ENCODE measurements at places on chromosomes 6 and 20. TPM values are rescaled to one million over a fixed set of nuclear protein-coding genes. Genes with fewer than 3 reads are reported as not detected.

The SLC17A1 gene
- total RNA-seq, result not detected

The ZNF165 gene
- 1.8 TPM for total RNA-seq

DNA sequence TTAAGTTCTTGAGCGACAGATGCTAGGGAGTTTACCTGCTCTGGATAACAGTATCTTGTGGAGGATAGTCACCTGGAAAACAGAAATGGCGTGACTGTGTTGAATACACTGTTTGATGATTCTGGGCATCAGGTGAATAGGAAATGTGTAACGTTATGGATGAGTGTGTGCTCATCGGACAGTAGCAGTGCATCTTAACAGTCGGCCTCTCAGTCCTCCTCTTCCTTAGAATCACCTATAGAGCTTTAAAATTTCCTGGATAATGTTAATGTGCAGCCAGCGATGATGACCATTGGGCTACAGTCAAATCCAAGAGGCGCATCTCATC lies 217.7 kb downstream of the OR2B2 start:
- H3K4me3 ChIP-seq, result peak overlapping the region; percentile 36
- H3K4me1 ChIP-seq, result no peaks in the 10 kb centered on the region
- H3K27me3 ChIP-seq, result peaks cover 22% of the 10 kb centered on the region
- no peaks in the 10 kb centered on the region for H3K36me3 ChIP-seq
- DNase-seq, result no peak

GRCh38 chr20:10706460-10706811 lies 32.6 kb upstream of the JAG1 start:
- no peak overlapping the region for H3K4me3 ChIP-seq
- no peaks in the 10 kb centered on the region for H3K36me3 ChIP-seq
- no peak overlapping the region for H3K27ac ChIP-seq
- DNase-seq, result no peak
- H3K4me1 ChIP-seq, result peaks cover 9% of the 10 kb centered on the region

The MMUT gene
- 10.5 TPM for total RNA-seq

GRCh38 chr6:14194483-14194882 lies 76.9 kb downstream of the CD83 start:
- H3K36me3 ChIP-seq, result no peaks in the 10 kb centered on the region
- no peaks in the 10 kb centered on the region for H3K4me1 ChIP-seq
- H3K27me3 ChIP-seq, result no peaks in the 10 kb centered on the region
- H3K4me3 ChIP-seq, result no peak overlapping the region
- H3K27ac ChIP-seq, result no peak overlapping the region

The KIAA0408 gene
- 74.6 TPM for total RNA-seq

GRCh38 chr6:139990026-139990686 lies 615.7 kb upstream of the CITED2 start:
- no peaks in the 10 kb centered on the region for H3K36me3 ChIP-seq
- peaks cover 13% of the 10 kb centered on the region for H3K4me1 ChIP-seq
- H3K27me3 ChIP-seq, result no peaks in the 10 kb centered on the region
- H3K27ac ChIP-seq, result peak overlapping the region; percentile 61
- no peak overlapping the region for H3K4me3 ChIP-seq

GRCh38 chr20:63767886-63768285 lies 28.3 kb downstream of the SLC2A4RG start:
- H3K36me3 ChIP-seq, result no peaks in the 10 kb centered on the region
- no peaks in the 10 kb centered on the region for H3K4me1 ChIP-seq

DNA sequence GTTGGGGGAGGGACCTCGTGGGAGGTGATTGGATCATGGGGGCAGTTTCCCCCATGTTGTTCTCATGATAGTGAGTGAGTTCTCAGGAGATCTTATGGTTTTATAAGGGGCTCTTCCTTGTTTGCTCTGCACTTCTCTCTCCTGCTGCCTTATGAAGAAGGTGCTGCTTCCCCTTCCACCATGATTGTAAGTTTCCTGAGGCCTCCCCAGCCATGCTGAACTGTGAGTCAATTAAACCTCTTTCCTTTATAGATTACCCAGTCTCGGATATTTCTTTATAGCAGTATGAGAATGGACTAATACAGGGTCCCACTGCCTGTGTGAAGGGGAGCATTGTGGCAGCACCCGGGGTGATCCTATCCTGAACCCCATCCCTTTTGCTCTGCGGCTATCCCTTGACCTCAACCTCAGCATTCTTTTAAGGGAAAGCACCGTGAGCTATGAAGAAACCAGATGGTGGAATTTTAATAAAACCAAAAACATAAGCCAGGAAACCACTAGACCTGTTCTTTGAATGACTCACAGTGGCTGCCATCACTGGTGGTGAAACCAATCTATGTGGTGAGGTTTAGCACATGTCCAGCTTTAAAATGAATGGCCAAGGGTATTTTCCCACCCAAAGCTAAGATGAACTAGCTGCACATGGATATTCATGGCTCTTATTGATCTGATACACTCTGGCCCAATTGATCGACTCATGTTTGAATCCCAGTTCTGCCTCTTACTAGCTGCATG lies 62.2 kb downstream of the ZDHHC14 start:
- DNase-seq, result no peak
- no peaks in the 10 kb centered on the region for H3K27me3 ChIP-seq
- H3K27ac ChIP-seq, result no peak overlapping the region
- H3K4me3 ChIP-seq, result no peak overlapping the region
- peaks cover 9% of the 10 kb centered on the region for H3K4me1 ChIP-seq

GRCh38 chr6:119237177-119237715 lies 112.3 kb downstream of the MAN1A1 start:
- peaks cover 10% of the 10 kb centered on the region for H3K36me3 ChIP-seq
- no peak for DNase-seq
- H3K4me1 ChIP-seq, result peaks cover 12% of the 10 kb centered on the region

The TLDC2 gene
- not detected for total RNA-seq

The SUMO4 gene
- 6.1 TPM for total RNA-seq

DNA sequence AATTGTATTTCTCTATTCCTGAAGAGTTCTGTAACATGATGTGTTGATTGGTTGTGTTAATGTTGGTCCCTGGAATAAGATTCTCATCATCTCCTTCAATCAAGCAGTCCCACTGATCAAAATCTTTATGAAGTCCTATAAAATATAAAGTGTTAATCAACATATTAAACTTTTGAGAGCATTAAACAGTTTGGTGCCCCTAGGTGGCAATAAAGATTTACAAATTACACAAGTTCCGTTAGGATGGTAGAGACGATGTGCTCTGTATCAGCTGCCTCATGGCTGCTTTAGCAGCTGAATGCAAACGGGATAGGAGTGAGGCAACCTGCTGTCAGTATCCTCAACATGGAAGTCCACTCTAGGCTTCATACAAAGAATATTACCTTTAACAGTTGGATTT lies 16.9 kb downstream of the TDRD6 start:
- H3K4me3 ChIP-seq, result no peak overlapping the region
- H3K4me1 ChIP-seq, result no peaks in the 10 kb centered on the region
- DNase-seq, result no peak
- H3K27me3 ChIP-seq, result no peaks in the 10 kb centered on the region

The PKIB gene
- 1.1 TPM for total RNA-seq

DNA sequence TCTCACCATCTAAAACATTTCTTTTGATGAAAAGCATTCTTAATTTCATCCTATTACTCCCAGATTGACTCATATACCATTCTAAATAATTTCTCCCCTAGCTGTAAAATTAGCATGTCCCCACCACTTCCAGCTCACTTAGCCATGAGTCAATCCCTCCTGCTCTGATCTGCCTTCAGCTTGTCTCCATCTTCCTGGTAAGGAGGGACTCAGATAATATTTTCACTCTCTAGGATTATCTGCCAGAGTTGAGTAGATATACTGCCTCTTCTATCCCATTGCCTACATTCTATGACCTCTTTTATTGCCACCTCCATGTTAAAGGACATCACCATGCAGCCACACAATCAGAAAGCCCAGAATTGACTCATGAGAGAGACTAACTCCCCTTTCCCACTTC lies 348.8 kb upstream of the POU3F2 start:
- H3K4me1 ChIP-seq, result no peaks in the 10 kb centered on the region
- DNase-seq, result no peak
- H3K27ac ChIP-seq, result no peak overlapping the region
- no peaks in the 10 kb centered on the region for H3K27me3 ChIP-seq

DNA sequence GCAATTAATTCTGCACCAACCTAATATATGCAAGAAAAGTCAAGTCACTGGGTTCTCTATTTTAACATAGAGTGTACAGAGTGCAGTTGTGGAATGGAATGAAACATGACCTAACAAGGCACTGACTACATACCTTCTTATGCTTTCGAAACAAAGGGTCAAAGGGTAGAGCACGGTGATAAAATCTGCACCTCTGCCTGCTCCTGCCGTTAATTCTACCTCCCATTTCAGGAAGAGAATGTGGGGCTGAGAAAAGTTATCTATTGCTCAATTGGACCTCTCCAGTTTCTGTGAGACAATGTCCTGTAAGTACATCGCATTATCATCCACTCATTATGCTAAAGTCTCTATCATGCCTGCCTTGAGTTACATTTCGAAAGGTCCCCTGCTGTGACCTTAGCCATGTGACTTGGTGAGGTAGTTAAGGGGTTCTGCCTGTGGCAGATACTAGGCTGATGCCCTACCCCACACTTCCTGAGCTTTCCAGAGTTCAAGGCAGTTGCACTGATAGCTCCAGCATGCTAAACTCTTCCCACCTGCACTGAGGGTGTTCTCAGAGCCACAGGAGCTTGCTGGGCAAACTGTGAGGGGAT lies 14.0 kb upstream of the MOCS1 start:
- H3K27ac ChIP-seq, result no peak overlapping the region
- H3K27me3 ChIP-seq, result no peaks in the 10 kb centered on the region
- DNase-seq, result no peak
- no peaks in the 10 kb centered on the region for H3K36me3 ChIP-seq

GRCh38 chr20:10576411-10577090 lies 97.2 kb downstream of the JAG1 start:
- no peaks in the 10 kb centered on the region for H3K27me3 ChIP-seq
- no peak overlapping the region for H3K27ac ChIP-seq
- no peak overlapping the region for H3K4me3 ChIP-seq
- no peaks in the 10 kb centered on the region for H3K4me1 ChIP-seq
- DNase-seq, result no peak
- H3K36me3 ChIP-seq, result no peaks in the 10 kb centered on the region

The RNF217 gene
- 42.8 TPM for total RNA-seq

GRCh38 chr6:38984723-38985122 lies 63.9 kb upstream of the GLP1R start:
- peaks cover 49% of the 10 kb centered on the region for H3K27me3 ChIP-seq
- no peak overlapping the region for H3K4me3 ChIP-seq
- H3K27ac ChIP-seq, result no peak overlapping the region
- H3K36me3 ChIP-seq, result no peaks in the 10 kb centered on the region
- no peak for DNase-seq
